Stimulated activated CD4-positive, alpha-beta T cell treated with anti-CD3 and anti-CD28 coated beads, TNF-alpha, amount 100 ng/mL, for 1 hour (primary cell): ENCODE measurements at places on chromosomes 11 and 22.

DNA sequence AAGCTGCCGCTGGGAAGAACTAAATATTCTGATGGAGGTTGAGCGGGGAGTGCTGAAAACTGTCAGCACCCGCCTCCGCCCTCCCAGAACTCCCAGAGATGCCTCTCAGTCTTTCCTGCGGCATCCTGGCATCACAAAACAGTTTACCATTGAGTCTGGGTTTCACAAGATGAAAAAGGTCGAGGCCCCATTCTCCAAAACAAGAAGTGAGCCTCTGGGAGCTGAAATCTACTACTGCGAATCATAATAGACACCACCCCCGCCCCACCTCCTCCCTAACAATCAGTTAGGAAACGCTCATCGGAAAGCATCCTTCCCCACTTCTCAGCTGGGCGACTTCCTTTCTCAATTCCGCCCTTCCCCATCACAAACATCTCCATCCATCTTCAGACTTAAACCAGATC lies 1.0 kb downstream of the SUN2 start:
- no peak for DNase-seq

DNA sequence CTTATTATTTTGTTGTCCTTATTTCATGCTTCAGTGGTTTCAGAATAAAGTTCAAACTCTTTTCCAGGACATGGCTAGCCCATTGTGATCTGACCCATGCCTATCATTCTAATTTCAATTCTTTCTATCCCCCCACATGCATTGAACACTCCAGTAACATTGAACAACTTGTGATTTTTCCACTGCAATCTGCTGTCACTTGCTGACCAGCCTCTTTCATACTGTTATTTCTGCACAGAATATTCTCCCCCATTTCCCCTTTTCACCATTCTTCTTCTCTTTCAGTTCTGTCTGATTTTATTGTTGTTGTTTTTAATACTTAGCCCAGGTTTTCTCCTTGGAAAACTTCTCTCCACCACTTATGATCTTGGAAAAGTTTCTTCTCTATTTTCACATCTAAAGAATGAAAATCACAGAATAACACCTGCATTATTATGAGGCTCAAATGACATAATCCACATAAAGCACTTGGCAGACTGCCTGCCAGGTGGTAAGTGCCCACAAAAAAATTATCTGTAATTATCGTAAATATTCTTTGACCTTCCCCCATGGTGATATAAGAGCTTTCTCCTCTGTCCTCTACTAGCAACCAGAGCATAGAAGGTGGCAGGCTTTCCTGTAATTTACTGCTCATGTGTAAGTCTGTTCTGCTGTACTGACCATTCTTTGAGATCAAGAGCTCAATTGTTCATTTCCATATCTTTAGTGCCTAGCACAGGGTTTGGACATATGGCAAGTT lies 51.9 kb upstream of the EED start:
- no peak for DNase-seq

DNA sequence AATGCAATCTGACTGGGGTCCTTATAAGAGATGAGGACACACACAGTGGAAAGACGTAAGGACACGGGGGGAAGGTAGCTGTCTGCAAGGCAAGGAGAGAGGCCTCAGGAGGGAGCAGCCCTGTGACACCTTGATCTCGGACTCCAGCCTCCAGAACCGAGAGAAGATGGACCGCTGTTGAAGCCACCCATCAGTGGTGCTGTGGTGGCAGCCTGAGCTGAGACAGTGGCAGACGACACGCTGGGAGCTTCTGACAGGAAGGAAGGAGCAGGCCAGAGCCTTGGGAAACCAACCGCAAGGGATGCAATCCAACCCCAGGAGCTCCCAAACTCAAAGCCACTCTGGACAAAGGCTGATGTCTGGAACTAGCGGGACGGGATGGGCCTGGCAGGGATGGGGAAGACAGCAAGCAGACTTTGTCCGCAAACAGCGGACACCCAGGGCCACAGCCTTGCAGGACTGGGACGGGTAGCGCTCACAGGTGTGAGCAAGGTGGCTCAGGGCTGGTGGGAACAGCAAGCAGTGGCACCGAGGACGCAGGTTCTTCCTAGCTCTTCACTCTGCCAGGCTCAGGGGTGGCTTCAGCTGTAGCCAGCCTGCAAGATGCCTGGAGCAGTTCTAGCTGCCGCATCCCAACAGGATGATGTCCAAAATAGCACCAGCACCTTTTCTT lies 10.9 kb downstream of the LTO1 start:
- no peak for DNase-seq

GRCh38 chr11:7537265-7537664 lies 23.5 kb downstream of the PPFIBP2 start:
- DNase-seq: no peak

DNA sequence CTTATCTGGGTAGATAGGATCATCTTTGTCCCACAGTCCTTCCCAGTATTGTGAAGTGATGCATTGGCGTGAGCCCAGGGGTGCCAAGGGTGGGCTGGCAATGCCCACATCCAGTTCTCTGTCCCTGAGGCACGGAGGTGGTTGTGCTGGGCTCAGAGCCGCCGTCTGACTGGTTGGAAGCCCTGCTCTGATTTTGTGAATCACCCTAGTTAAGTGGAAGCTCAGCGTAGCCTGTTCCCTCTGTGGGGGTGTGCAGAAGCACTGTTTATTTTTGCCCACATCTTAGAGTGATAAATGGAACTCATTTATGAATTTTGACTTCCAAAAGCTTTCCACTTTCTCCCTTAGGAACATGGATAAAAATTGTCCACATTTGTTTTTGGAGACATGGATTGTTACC lies 13.6 kb downstream of the BCR start:
- no peak for DNase-seq

GRCh38 chr22:43900206-43900605 lies 8.4 kb upstream of the PNPLA5 start:
- no peak for DNase-seq

DNA sequence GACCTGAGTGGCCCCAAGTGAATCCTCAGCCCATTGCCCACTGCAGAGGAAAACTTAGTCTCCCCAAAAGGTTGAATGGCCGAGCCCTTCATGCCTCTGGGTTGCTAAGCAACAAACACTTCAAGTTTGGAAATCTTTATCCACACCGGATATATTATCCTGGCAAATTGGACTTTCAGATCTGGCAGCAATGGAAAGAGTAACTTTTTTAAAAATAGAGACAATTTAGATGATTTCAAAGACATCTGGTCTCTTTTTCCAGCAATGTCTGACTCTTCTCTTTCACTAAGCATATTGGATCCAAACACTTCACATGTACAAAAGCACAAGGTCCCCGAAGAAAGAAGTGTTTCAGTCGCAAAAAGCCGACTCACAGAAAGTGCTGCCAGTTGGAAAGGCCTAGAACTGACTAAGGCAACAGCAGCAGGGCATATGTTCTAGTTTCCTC lies 505.3 kb downstream of the SOX6 start:
- DNase-seq: no peak

GRCh38 chr11:17766073-17766359 lies 31.4 kb downstream of the KCNC1 start:
- no peak for DNase-seq

DNA sequence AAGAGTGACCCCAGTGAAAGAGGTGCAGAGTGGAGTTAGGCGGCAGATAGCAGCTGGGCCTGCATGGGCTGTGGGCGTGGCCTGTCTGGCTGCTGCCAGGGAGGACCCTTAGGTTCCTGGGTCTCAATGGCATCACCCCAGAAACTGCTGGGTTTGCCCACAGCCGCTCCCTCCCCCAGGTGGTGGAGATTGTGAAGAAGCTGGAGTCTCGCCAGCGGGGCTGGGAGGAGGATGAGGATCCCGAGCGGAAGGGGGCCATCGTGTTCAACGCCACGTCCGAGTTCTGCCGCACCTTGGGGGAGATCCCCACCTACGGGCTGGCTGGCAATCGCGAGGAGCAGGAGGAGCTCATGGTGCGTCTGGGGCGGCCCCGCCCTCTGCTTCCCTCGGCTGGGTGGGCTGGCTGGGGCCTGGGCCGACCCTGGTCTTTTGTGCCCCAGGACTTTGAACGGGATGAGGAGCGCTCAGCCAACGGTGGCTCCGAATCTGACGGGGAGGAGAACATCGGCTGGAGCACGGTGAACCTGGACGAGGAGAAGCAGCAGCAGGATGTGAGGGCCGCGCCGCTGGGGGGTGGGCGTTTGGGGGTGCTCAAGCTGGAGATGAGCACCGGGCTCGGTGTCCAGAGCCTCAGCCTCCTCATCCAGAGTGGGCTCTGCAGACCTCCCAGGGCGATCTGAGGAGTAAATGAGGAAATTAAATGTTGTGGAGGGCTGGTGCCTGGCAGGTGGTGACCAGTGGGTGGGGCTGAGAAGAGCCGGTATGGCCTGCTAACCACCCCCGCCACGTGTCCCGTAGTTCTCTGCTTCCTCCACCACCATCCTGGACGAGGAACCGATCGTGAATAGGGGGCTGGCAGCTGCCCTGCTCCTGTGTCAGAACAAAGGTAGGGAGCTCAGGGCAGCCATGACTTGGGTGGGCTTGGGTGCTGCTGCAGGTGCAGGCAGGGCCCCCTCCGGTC lies 15.0 kb downstream of the SART1 start:
- no peak for DNase-seq

DNA sequence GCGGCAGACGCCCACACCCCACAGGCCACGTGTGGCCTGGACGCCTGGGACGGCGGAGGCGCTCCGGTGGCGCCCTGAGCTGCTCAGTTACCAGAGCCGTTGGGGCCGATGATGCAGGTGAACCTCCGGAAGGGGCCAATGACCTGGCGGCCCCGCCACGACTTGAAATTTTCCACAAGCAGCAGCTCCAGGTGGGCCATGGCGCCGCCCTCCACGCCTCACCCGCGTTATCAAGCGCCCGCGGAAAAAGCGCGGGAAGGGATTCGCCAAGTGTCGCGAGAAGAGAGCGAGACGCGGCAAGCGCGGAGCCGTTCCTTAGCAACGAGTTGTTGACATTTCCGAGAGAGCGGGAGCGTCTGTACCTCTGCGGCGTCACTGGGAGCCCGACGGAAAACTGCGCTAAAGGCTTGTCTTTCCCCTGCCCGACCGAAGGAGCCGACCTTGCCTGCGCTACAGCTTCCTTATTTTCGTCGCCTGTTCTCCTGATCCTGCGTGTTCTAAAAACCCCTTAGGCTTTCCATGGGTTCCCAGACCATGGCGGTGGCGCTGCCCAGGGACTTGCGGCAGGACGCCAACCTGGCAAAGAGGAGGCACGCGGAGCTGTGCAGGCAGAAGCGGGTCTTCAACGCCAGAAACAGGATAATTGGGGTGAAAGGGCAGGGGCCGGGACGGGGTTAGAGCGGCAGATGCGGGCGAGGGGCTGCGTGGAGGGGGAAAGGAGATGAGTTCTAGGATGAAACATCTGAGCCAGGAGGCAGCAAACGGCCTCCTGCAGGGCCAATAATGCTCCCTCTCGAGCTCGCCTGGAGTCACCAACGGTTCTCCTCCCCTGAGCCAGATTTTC lies at the start of the genes RIBC2 and SMC1B:
RIBC2 (plus strand) TSS at position 326 of the 844 bp plus-strand sequence; CDS start at position 520, 194 bp downstream.
SMC1B (minus strand) TSS at position 232 of the 844 bp plus-strand sequence; CDS start at position 200, 32 bp downstream.
- peak; percentile 53 for DNase-seq
